Epithelial cell of umbilical artery (primary cell): ENCODE measurements at places on chromosomes 1 and 21. TPM values are rescaled to one million over a fixed set of nuclear protein-coding genes. Genes with fewer than 3 reads are reported as not detected.

CEPT1 gene
- total RNA-seq: 42.2 and 61.4 TPM in 2 replicates

RAB13 gene
- 37.4 and 44.2 TPM in 2 replicates for total RNA-seq

EDARADD gene
- total RNA-seq: under 0.01 TPM in 1 of 2 replicates, not detected in the other

GJB4 gene
- not detected in 2 replicates for total RNA-seq

SH2D2A gene
- 0.97 TPM in 1 of 2 replicates, not detected in the other for total RNA-seq

FCRLB gene
- total RNA-seq: 1.4 and 1.9 TPM in 2 replicates

TAF12 gene
- 24.4 and 39.8 TPM in 2 replicates for total RNA-seq

GPATCH4 gene
- 29.6 and 34.5 TPM in 2 replicates for total RNA-seq

CLEC20A gene
- not detected in 2 replicates for total RNA-seq

COL8A2 gene
- under 0.01 and 0.76 TPM in 2 replicates for total RNA-seq

CRYAA gene
- not detected in 2 replicates for total RNA-seq

EFCAB14 gene
- total RNA-seq: 34.1 and 46.7 TPM in 2 replicates

ATP6V1G3 gene
- not detected in 2 replicates for total RNA-seq

CR1L gene
- total RNA-seq: not detected in 2 replicates

FCRL5 gene
- total RNA-seq: not detected in 2 replicates

REN gene
- under 0.01 TPM in 1 of 2 replicates, not detected in the other for total RNA-seq

PAQR6 gene
- total RNA-seq: under 0.01 and 0.15 TPM in 2 replicates

DPT gene
- total RNA-seq: not detected in 2 replicates

CFHR2 gene
- not detected in 2 replicates for total RNA-seq

PLEKHG5 gene
- total RNA-seq: 26.4 and 36.4 TPM in 2 replicates

KDF1 gene
- total RNA-seq: not detected in 2 replicates

AMPD1 gene
- not detected in 2 replicates for total RNA-seq

OR2L13 gene
- total RNA-seq: not detected in 2 replicates
